ENCODE measurements at places on chromosomes 16 and 17.

GRCh38 chr17:45020354-45021138 is 30.9 kb downstream of the DCAKD start:
- no peak for DNase-seq

DNA sequence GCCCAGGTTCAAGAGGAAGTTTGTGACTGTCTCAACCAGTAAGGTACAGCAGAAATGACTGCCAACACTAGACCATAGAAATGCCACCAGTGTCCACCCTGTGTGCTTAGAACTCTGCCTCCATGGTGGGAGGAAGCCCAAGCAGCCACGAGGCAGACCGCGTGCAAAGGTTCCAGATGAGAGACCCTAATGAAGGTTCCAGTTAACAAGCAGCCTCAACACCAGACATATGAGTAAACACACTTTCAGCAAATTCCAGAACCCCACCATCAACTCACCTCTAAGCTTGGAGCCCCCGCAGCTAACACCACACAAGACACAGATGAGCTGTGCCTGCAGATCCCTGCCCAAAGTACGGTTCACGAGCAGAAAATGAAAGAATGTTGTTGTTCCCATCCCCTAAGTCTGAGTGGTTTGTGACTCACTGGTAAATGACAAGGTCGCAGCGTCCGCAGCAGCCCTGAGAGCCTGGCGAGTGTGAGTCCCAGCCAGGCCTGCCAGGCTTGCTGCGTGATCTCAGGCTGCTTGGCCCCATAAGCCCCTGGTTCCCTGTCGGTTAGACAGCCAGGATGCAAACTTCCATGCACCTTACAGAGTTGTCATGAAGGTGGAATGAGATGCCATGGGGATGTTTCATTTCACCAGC is 193.7 kb downstream of the C16orf95 start:
- DNase-seq: no peak

- no peak for DNase-seq
Measured at GRCh38 chr17:48592057-48592514, 1.5 kb downstream of the HOXB5 start.

DNA sequence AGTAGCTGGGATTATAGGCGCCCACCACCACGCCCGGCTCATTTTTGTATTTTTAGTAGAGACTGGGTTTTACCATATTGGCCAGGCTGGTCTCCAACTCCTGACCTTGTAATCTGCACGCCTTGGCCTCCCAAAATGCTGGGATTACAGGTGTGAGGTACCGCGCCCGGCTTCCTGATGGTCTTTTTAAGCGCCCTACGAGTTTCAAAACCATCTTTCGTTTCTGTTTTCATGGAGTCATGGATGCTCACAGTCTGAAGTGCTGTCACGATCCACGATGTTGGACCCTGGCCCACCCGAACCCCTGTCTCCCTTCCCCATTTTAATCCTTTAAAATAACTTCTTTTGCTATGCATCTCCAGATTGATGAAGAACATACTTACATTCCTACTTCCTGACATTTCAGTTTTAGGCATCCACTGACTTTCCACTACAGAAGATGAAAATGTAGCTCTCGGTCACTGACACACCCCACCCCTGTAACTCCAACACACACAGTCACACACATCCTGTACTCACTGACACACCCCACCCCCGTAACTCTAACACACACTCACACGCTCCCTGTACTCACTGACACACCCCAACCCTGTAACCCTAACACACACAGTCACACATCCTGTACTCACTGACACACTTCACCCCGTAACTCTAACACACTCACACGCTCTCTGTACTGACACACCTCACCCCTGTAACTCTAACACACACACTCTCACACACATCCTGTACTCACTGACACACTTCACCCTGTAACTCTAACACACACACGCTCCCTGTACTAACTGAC is 22.6 kb upstream of the WDR45B start:
- DNase-seq: no peak

DNA sequence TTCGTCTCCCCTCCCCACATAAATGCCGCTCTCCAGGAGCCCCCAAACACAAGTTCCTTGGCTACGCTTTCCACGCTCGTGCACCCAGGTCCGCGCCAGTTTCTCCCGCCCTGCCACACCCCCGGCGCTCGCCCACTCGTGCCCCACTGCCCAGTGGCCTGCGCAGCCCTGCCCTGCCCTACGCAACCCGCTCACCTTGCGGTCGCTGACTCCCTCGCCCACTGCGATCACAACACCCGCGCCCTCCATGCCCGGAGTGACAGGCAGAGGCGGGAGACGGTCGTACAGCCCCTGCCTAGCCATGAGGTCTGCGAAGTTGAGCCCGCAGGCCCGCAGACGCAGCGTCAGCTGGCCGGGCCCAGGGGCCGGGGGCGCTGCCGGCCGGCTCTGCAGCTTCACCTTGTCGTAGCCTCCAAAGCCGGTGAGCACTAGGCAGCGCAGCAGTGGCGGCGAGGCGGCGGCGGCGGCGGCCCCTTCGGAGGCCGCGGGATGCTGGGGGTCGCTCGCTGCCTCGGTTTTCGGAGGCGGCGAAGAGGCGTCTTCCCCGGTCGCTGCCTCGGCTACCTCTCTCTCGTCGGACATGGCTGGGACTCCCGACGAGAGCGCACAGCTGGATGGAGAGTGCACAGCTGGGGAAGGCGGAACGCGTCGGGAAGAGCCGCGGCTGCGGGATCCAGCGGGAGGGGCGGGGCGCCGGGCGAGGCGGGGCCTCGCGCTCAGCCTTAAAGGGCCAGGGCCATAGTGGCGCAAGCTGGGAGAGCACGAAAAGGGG is at the start of gene VAT1:
TSS of gene VAT1 (minus strand) at position 645 of the 772 bp plus-strand sequence. CDS start at position 582, 63 bp downstream.
- peak; percentile 48 for DNase-seq

DNA sequence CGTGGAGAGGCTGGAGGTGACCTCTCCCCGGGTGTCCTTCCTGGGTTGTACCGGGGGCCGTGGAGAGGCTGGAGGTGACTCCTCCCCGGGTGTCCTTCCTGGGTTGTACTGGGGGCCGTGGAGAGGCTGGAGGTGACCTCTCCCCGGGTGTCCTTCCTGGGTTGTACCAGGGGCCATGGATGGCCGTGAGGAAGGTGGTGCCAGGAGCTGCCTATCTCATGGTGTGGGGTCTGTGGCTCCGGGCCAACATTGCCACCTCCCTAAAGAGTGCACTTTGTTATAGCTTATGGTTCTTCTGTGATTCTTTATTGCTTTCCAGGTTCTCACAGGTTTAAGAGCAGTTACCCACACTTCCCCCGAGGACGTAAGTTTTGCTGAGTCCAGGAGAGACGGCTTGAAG is 86.3 kb upstream of the ZNF750 start:
- DNase-seq: no peak

GRCh38 chr16:67278773-67279295 is 498 bp upstream of the PLEKHG4 start:
- peak; percentile 43 for DNase-seq

- DNase-seq: no peak
Measured at GRCh38 chr16:11141409-11142260, 114.4 kb downstream of the SOCS1 start.

DNA sequence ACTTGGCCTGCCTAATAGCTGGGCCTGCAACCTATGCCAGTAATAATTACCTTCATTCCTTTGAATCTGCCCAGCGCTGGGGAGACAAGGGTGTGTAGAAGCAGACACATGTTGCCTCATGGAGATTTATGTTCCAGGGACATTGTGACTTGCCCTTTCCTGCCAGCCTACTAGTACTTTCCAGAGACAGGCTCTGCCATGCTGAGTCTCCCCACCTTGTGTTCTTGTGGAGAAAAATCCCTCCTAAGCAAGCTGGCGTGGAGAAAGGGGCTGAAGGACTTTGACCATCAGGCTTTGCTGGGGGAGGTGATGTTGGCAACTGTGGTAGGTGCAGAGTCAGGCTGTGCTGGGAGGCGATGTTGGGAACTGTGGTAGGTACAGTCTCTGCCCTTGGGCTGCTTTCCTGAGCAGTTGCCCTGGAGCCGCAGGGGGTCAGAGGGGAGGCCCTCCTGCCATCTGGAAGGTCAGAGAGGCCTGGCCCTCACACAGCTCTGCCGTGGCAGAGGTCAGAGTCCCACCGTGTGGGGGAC is 4.0 kb downstream of the KSR1 start:
- DNase-seq: no peak

- DNase-seq: no peak
Measured at GRCh38 chr17:19664136-19664820, 15.7 kb downstream of the ALDH3A2 start.

DNA sequence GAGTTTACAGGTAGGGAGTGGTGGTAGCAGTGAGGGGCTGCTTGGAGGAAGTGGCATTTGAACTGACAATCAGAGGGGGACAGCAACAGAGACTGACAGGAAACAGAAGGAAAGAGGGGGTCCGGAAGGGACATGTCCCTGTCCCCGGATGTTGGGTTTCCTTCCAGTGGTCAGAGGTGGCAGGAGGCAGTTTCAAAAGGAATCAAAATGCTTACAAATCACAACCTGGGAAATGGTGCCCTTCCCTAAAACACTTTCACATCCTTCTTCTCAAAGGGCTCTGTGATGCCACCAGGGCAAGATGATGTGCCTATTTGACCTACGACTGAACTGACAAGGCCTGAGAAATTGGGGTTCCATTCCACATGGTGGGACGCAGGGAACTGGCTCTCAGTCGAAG is 19.7 kb downstream of the ADGRG1 start:
- DNase-seq: no peak

DNA sequence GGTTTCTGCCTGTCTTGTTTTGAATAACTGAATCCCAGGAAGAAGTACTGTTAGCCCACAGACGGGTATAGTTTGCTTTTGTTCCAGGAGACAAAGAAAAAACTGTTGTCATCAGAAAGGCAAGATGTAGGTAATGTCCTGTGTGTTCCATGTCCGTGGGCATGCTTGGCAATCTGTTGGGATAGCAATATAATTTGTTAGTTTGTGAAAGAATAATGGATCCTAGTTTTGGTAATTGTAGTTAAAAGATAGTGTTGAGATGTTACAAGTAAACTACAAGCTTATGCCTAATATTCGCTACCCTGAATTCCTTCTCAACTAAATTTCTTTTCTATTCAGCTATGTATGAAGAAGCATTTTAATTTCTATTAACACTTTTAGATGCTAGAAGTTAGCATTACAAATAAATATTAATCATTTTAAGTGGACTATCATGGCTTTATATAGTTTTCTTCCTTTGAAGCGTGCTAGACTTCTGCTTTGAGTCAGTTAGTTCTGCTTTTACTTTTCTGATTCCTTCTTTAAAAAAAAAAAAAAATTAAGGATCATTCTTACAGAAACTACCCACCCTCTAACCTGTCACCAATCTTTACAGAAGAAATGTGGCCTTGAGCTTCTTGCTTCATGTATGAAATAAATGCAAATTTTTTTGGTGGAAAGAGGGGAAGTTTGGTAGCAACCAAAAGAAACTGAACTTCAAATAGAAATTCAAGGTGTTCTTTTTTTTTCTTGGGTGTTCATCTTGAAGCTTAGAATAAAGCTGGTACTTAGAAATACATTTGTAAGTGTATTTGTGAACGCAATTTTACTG is 2.4 kb downstream of the EVI2A start:
- no peak for DNase-seq

- peak; percentile 62 for DNase-seq
Measured at GRCh38 chr17:50944054-50944901, 78.1 kb upstream of the TOB1 start.

DNA sequence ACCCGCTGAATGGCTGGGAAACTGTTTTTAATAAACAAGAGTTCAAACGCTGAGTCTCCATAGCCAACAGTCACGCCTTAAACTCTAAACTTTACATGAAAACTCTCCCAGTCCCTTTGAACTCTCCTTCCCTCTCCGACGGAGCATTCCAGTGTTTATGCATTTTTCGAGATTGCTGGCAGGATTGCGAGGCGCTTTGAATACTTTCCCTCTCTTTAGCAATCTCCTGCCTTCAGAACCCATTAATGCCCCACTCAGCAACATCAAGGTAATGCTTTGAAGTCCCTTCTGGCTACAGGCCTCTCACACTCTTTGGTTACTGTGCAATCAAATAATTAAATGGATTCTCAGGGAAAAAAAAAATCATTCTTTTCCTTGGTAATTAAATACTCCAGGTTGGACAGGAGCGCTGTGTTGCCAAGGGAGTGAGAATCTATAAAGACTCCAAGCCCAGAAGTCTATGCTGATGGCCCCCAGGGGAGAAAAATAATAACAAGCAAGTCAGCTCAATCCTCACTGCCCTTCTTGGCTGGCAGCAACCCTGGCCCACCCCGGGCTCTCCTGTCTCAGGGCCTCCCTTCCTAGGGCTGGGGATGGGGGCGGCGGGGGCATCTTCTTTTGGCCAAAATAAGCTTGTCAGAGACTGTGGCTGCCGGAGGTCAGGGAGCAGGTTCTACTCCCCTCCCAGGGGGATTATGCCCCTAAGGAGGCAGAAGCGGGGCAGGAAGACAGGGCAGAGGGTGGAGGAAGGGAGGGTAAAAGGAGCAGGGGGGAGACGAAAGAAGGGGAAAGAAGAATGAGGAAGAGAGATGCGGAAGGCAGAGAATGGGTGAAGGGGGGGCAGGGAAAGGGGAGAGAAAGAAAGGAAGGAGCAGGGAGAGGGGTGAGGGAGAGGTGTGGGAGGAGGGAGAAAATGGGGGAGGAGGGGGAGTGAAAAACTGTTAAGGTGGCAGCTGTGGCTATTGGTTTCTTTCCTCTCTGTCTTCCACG is 45.2 kb downstream of the AXIN2 start:
- no peak for DNase-seq

DNA sequence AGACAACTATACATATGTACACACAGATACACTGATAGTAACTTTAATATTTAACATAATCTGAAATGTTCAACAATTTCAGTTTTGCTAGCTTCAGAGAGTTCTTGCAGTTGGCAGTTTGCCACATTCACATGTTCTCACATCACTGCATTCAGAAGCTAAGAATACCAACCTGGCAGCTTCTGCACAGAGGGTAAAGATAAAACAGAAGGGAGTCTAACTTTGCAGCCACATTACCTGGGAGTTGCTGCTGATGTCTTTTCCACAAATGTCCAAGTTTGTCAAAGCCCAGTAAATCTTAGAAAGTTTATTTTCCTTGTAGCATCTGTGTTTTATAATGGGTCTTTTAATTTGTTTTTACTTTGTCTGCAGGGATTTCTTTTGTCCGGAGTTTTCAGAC is 332.0 kb downstream of the BCAS3 start:
- no peak for DNase-seq

DNA sequence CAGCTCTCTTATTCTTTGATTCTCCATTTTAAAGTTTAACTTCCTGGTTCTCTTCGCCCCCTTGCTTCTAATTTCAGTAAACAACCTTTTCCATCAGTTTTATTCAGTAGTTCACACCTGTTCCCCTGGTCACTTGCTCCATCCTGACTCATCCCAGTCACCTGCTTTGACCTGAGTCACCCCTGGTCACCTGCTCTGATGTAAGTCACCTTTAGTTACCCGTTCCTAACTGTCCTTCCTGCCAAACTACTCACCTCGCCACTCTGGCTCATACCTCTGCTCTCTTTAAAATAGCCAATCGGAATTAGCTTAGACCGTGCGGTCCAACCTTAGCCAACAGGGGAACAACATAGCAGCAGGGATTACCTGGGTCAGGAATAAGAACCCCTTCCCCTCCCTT is 4.7 kb upstream of the NLRC5 start:
- DNase-seq: no peak

Measured in stimulated activated CD4-positive, alpha-beta T cell treated with anti-CD3 and anti-CD28 coated beads, Interleukin-4, amount 100 ng/mL, for 4 hours (primary cell).